Stimulated activated CD4-positive, alpha-beta T cell treated with anti-CD3 and anti-CD28 coated beads, Interleukin-4, amount 100 ng/mL, for 24 hours (primary cell): ENCODE measurements at places on chromosomes 11 and 22.
A peak's percentile ranks its signal among the peaks of the same experiment; 100 is the strongest.

DNA sequence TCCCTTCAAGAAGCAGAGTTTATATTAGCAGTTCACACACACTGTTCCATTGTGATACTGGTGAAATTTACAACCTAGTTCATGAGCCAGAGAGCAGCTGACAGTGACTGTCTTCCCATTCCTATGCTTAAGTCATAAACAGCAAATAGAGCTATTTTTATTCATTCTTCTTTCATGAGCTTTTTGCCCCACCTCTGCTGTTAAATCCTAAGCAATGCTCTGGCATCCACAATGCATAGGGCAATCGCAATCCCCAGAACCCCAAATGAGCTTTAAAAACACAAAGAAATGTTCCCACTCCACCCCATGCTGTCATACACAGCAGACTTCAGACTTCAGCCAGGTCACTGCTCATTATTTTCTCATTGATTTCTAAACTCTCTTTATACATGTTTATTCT lies 307.5 kb downstream of the ETS1 start:
- DNase-seq = no peak

GRCh38 chr11:107590460-107591377 lies at the start of gene ELMOD1:
Gene ELMOD1, plus strand, starts transcription at chr11:107591147. Its CDS starts 27,043 bp downstream, at chr11:107618190.
- DNase-seq = peak; percentile 14

GRCh38 chr11:68024508-68024907 lies 6.0 kb upstream of the NDUFS8 start:
- DNase-seq = no peak

GRCh38 chr11:33480626-33481025 lies 220.0 kb downstream of the C11orf91 start:
- no peak for DNase-seq

DNA sequence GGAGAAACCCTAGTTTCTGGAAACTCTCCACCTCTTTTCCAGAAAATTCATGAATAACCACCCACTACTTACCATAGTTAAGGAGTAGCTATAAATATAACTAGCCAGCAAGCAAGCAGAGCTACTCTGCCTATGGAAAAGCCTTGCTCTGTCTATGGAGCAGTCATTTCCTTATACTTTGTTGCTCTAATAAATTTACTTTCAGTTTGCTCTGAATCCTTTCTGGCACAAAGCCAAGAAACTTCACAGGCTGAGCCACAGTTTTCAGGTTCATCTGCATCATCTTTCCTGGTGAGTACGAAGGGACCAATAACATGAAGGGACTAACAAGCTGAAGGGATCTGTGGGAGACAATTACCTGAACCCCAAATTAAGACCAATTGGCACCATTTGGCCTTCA lies 4.6 kb downstream of the OR4C45 start:
- no peak for DNase-seq
